ENCODE measurements at places on chromosomes 2 and 18. TPM values are rescaled to one million over a fixed set of nuclear protein-coding genes. Genes with fewer than 3 reads are reported as not detected.

DNA sequence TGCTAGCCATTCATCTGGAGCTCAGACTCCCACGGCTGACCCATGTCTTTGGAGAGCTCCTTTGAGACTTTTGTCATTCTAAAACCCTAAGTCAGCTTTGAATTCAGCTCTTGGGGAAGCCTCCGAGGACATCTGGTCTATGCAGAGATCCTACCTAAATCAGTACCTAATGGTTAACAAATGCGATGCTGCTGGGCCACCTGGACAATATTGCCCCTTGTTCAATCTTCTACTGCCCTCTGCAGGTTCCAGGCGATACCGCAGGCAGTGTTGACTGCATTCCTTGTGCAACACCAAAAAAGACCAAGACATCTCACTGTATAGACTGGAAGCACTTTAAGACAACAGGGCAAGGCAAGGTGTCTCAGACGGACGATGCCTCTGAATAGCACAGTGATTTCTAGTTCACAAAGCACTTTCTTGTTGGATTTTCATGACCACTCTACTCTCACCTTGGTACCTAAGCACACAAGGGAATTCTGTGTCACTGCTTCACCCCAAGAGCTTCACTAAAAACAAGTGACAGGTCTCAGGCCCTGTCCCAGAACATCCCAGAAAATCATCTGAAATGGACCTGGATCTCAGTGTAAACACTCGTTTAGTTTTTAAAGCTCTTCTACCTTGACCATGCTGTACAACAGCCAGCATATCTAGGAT is 80.9 kb downstream of the XDH start:
- DNase-seq, result peak; percentile 82

- DNase-seq, result no peak
Measured at GRCh38 chr2:115163572-115163971, 721.1 kb downstream of the DPP10 start.

GRCh38 chr2:1156531-1156930 is 205.9 kb downstream of the SNTG2 start:
- DNase-seq, result no peak

DNA sequence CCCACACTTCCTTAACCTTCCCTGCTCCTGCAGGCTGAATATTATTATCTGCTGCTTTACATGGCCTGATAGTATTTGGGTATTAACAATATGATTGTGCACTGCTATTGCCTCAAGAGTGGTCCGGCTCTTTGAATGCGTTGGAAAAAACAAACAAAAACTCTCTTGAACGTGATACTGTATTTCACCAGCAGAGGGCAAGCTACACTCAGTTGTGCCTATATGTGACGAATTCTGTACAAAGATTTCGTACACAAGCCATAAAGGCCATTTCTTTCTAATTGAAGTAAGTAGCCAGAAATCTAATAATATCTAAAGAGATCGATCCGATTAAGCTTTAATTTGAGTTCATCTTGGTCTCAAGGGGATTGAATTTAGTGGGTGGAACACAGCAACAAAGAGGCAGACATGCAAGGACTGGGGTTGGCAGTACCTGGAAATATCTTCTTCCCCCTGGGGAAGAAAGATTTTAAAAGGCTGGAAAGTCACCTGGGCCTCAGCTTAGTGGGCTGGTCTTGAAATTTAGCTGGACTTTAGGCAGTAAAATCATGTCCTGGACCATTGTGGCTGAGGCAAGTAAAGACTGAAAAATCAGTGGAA is 49.3 kb upstream of the RAB6D start:
- peak; percentile 49 for DNase-seq

DNA sequence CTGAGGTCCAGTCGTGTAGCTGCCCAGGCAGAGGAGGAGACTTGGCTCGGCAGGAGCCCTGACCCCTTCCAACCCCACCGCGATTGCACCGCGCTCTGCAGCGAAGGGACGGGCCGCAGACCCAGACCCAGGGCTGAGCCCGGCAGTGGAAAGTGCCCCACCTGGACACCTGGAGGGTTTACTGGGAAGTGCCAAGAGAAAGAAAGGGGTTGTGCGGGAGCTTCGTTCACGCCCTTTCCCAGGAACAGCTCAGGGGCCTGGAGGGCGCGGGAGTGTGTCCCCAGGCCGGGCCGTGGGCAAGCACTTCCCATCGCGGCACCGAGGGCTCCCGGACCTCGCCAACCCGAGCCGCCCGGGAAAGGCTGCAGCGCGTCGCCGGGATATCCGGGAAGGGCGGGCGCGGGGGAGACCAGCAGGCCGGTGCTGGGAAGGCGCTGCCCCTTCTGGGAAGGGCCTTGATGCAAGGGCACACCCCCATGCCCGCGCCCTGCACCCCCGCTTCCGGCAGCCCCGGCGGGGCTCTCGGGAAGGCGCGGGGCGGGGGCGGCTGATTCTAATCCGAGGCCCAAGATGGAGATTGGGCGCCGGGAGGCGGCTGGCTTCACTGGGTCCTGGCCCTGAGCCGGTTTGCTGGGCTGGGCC is 36.1 kb upstream of the MRPL33 start:
- DNase-seq, result peak; percentile 76

DNA sequence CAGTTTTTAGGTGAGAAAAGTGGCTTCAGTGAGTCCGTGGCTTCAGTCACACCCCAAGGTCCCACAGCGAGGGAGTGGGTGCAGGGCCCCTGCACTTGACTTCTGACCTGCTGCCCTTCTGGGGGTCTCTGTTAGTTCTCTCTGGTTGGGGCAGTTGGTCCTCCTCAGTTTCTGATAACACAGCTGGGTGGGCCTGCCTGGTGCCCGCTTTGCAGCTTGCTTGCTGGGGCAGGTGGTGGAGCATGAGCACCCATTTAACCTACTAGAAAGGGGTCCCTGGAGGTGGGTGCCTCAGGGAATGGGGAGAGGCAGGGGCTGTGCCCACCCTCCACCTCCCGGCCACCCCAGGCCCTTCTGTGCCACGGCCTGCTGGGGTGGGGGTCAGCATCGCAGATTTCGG is 83.2 kb downstream of the ASB1 start:
- no peak for DNase-seq

The ABCB6 gene
- 27.5 TPM for total RNA-seq

- DNase-seq, result peak; percentile 7
Measured at GRCh38 chr2:235432741-235433520, 60.9 kb upstream of the AGAP1 start.

- peak; percentile 45 for DNase-seq
Measured at GRCh38 chr2:118830118-118830517, 17.3 kb downstream of the EN1 start.

- DNase-seq, result peak; percentile 50
Measured at GRCh38 chr2:142218471-142218870, 87.7 kb upstream of the LRP1B start.

- DNase-seq, result no peak
Measured at GRCh38 chr2:41084321-41084720, 632.4 kb upstream of the SLC8A1 start.

DNA sequence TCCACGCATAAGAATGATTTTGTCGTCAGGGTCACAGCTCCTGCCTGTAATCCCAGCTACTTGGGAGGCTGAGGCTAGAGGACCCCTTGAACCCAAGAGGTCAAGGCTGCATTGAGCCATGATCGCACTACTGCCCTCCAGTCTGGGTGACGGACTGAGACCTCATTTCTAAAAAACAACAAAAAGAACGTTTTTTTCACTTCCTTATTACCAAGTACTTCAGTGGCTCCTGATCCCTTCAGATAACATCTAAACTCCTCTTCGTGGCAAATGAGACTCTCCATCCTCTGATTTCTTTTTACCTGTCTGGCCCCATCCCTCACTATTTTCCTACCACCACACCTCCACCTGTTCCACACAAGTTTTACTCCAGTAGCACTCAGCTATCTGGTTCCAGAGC is 105.4 kb upstream of the TLK1 start:
- no peak for DNase-seq

- DNase-seq, result no peak
Measured at GRCh38 chr2:13596233-13596632, 879.5 kb downstream of the TRIB2 start.

DNA sequence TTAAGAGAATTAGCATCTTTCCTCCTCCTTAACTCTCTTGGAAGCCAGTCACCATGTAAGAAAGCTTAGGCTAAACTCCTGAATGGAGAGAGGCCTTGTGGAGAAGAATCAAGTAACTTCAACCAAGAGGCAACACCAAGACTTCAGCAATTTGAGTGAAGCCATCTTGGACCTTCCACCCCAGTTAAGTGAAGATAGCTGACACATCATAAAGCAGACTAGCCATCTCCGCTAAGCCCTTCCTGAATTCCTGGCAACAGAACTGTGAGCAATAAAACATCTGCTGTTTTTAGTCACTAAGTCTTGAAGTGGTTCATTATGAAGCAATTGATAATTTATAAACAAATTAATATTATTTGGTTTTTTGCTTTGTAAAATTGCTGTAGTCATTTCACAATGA is 1.5 kb upstream of the ZNF397 start:
- DNase-seq, result no peak

GRCh38 chr2:111149882-111150455 is 29.3 kb downstream of the BCL2L11 start:
- DNase-seq, result no peak

The KATNAL2 gene
- total RNA-seq, result 2.0 TPM

The GPBAR1 gene
- 0.37 TPM for total RNA-seq

The MALL gene
- total RNA-seq, result 42.0 TPM
